ENCODE measurements at places on chromosomes 4 and X.

GRCh38 chr4:142556570-142557238, 289.4 kb downstream of the INPP4B start:
- peak; percentile 26 for DNase-seq

- DNase-seq: no peak
Measured at GRCh38 chrX:21700275-21700674, 42.1 kb upstream of the KLHL34 start.

- DNase-seq: no peak
Measured at GRCh38 chr4:46270986-46271596, 118.8 kb downstream of the GABRA2 start.

DNA sequence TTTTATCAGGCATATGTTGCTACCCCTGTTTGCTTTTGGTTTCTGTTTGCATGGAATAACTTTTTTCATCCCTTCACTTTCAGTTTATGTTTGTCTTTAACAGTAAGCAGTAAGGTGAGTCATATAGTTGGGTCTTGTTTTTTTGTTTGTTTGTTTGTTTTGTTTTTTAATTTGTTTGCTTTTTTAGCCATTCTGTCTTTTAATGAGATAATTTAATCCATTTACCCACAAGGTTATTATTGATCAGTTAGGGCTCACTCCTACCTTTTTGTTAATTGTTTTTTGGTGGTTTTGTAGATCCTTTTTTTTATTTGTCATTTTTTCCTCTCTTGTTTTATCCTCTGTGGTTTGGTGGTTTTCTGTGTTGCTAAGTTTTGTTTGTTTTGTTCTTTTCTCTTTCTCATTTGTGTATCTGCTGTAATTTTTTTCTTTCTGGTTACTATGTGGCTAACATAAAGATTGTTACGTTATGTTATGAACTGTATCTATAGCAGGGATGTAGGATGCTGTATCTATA, 379.5 kb upstream of the MAD2L1 start:
- no peak for DNase-seq

DNA sequence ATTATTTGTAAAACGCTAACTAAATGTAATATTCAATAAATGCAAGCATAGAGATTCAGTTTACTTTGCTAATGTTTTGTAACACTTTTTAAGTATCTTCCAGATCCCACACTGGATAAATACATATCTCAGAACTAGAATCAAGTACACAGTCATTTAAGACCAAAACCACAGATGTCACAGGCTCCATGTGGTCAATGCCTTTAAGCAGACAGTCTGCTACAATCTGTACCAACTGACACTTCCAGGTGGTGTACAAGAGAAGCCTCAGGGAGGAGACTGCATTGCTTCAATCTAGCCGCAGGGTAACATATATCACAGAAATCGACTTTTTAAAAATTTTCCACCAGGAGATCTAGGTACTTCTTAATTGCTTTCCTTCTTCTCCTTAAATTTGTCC, 229.6 kb upstream of the DIAPH2 start:
- no peak for DNase-seq

GRCh38 chr4:95517576-95518345, 31.0 kb downstream of the UNC5C start:
- DNase-seq: no peak

DNA sequence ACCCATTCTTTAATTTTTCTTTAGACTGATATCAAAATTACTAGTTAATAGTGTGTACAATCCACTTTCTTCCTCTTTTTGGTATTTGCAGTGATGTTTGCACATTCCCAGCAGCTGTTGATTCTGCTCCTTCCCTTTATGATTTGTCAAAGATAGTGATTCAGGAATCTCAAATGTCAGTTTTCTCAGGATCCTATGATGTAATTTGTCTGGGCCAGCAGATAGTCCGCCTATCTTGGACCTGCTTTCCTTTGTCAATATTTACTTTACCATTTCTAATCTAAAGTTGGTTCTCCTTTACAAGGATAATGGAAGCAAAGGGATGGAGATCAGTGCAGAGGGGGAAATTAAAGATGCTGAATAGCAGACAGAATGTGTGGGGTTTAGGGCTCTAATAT, 122.1 kb downstream of the REELD1 start:
- no peak for DNase-seq

- DNase-seq: no peak
Measured at GRCh38 chrX:9566150-9566621, 101.3 kb downstream of the TBL1X start.

DNA sequence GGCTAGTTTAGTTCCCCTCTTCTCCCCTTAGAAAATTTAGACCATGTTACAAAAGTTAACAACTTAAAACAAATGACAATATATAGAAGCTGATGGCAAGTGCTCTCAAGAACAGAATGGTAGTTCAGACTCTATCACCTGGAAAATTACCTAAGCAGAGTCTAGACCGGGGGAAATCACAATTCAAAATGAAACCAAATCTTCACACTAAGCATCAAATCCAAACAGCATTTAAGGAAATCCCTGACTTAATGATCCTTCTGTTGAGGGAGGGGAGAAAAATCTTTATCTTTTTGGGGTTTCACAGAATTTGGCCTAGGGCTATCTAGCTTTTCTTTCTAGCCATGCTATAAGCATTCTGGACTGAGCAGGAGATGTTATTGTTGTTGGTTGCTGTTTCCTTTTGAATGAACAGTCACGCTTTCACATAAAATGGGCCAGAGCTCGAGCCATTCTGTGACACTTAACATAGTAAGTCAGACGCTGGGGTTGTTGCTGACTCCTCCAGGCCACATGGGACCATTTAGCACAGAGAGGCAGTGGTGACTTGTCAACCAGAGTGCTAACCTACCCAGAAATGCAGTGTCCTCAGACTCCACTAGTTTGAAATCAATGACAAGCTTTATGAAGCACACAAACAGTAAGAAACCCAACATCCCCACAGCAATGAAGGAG, 16.0 kb upstream of the LSM6 start:
- no peak for DNase-seq

DNA sequence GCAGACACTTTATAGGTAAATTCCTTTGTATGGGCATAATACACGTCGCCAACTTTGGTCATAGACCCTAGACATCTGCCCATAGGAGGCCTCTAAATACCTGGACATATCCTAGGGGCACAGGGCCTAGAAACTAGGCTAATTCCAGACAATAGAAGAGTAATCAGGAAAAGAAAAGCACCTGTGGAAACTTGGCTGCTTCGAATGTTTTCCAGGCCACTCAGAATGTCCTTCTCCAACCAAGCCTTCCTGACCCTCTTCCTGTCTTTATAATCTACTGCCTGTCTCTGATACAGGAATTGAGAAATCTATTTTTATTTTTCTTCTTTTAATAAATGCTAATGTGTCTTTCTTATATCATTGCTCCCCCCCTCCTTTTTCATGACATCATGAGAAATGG, 493.1 kb downstream of the IL15 start:
- DNase-seq: no peak

- DNase-seq: peak; percentile 57
Measured at GRCh38 chrX:13432414-13433297, 112.8 kb upstream of the ATXN3L start.

GRCh38 chr4:41881981-41882624, 53.1 kb upstream of the TMEM33 start:
- no peak for DNase-seq

DNA sequence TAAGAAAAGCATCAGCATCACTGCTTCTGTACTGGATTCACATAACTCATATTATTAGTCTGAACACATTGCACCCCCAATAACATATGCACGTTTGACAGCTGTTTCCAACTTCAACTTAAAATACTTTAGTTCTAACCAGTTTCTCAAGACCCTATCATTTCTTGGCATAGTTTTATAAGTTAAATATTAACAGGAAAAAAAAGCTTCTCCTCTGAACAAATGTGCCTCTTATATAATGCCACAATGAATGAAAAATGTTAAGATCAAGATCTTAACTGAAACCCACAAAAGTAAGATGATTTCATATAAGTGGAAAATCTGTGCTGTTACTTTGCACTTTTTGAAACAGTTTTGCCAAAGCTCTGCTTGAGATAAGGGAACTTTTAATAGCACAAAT, 652.8 kb upstream of the FAM241A start:
- peak; percentile 2 for DNase-seq

- no peak for DNase-seq
Measured at GRCh38 chr4:151841107-151841506, 80.3 kb upstream of the GATB start.

DNA sequence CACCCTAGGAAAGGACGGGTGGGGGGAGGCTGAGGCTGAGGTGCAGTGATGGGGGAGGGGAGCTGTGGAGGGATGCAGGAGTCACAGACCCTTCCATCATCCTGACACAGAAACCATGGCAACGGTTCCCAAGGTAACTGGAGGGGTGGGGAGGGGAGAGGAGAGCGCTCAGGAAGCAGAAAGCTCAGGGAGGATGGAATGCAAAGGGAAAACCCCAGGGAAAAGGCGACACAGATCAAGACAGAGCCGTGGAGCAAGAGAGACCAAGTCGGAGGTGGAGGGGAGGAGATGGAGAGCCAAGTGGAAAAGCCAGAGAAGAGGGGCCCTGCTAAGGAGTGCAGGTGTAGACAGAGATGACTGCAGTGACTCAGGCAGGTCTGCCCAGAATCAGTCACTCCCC, 14.5 kb downstream of the L1CAM start:
- no peak for DNase-seq

GRCh38 chrX:20116087-20116576, 575 bp downstream of the MAP7D2 start:
- DNase-seq: no peak

DNA sequence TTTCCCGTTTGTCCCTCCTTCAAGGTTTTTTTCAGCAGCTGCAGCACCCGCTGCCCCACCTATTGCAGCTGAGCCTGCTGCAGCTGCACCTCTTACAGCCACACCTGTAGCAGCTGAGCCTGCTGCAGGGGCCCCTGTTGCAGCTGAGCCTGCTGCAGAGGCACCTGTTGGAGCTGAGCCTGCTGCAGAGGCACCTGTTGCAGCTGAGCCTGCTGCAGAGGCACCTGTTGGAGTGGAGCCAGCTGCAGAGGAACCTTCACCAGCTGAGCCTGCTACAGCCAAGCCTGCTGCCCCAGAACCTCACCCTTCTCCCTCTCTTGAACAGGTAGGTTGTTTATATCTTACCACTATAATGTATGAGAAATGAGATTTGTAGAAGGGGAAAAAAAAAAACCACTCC, 4.5 kb downstream of the PRR27 start:
- DNase-seq: no peak

- no peak for DNase-seq
Measured at GRCh38 chr4:65096630-65097029, 573.7 kb downstream of the EPHA5 start.

- no peak for DNase-seq
Measured at GRCh38 chrX:103431316-103431715, 55.0 kb downstream of the BEX3 start.

- DNase-seq: no peak
Measured at GRCh38 chrX:103879339-103879738, 47.3 kb upstream of the RAB9B start.

DNA sequence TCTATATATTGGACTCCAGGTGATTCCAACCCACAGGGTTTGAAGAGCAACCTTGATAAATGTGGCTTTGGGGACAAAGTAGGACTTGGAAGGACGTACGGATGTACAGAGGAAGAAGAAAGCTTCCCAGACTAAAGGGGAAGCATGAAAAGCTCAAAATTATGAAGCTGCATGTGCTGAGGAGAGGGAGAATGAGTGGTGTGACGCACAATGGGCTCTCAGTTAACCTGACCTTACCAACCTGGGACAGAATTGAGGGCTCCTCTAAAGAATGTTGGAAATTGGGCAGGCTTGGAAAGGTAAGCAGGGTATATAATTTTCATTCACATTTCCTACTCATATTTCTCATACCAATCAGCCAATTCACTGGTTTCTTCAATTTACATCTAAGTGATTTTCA, 10.5 kb upstream of the TIGD2 start:
- no peak for DNase-seq

DNA sequence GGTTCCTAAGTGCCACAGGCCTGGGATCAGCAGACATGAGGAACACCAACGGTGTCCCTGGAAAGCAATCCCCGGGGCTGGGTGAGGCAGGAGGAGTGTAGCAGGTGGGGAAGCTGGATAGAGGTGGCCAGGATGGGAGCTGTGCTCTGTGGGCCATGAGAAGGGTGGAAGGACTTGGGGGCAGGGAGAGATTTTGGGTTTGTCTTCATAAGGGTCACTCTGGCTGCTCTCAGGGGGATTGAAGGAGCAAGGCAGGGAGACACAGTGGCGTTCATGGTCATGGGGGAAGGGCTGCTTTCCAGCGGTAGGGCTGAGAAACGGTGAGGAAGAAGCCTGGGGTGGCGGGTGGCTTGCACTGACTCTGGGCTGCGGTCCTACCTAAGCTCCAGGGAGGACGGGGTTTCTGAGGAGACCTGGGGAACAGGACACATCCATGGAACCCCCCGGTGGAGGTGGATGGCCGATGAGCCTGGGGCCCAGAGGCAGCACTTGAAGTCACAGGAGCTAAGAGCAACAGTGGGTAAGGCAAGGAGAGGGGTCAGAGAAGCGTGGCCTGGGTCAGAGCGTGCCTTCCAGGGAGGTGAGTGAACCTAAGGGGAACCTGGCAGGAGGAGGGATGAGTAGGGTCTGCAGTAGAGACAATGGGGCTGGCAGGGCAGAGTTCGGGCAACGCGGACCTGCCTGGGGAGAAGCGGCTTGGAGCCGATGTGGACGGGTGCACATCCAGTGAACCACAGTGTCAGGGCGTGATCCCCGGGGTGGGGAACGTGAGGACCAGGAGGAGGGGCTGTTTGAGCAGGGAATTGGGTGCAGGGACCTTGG, 12.4 kb upstream of the CTBP1 start:
- no peak for DNase-seq

- DNase-seq: no peak
Measured at GRCh38 chr4:150590631-150591030, 8.7 kb downstream of the MAB21L2 start.

DNA sequence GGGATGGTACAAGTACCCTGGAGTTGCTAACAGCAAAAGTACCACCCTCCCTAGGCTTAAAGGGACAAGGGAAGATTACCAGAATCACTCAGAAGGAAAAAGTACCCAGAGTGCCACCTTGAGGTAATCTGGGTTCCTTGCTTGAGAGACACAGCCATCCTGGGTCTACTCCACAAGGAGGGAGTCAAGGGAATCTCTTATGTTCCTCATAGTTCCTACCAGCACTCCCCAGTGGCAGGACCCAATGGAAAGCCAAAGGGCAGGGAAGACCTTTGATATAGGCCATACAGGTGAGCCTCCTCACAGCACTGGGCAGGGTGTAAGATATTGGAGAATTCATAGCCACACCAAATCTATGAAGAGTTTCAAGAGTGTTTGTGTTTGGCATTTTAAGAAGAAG, 5.7 kb downstream of the IL2 start:
- DNase-seq: no peak

DNA sequence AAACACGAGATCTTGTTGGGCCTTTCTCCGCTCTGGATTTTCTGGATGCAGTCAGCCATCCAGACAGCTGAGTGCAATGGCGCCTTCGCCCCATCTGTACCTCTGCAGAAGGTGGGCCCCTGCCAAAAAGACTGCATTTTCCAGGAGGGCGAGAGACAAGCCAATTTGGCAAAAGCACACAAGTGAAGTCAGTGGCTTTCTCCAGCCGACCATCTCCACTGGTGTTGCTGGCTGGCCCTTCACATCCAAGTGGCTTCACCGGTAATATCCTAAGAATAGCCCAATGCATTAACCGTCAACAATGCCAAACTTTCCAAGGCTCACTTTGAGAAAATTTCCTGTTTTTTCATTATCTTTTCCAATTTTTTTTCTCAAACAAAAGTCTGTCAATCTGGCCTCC, 96.2 kb upstream of the MXRA5 start:
- DNase-seq: no peak

- DNase-seq: no peak
Measured at GRCh38 chrX:155767876-155768769, 113.0 kb upstream of the VAMP7 start.

- no peak for DNase-seq
Measured at GRCh38 chrX:104621781-104622180, 55.8 kb downstream of the IL1RAPL2 start.
